CD4-positive, CD25-positive, alpha-beta regulatory T cell (primary cell): ENCODE measurements at places on chromosomes 3 and 15.

GRCh38 chr3:45042162-45042561 lies 16.1 kb downstream of the CLEC3B start:
- DNase-seq = no peak

- no peak for DNase-seq
Observed at GRCh38 chr3:180390313-180390712, 211.7 kb upstream of the TTC14 start.

DNA sequence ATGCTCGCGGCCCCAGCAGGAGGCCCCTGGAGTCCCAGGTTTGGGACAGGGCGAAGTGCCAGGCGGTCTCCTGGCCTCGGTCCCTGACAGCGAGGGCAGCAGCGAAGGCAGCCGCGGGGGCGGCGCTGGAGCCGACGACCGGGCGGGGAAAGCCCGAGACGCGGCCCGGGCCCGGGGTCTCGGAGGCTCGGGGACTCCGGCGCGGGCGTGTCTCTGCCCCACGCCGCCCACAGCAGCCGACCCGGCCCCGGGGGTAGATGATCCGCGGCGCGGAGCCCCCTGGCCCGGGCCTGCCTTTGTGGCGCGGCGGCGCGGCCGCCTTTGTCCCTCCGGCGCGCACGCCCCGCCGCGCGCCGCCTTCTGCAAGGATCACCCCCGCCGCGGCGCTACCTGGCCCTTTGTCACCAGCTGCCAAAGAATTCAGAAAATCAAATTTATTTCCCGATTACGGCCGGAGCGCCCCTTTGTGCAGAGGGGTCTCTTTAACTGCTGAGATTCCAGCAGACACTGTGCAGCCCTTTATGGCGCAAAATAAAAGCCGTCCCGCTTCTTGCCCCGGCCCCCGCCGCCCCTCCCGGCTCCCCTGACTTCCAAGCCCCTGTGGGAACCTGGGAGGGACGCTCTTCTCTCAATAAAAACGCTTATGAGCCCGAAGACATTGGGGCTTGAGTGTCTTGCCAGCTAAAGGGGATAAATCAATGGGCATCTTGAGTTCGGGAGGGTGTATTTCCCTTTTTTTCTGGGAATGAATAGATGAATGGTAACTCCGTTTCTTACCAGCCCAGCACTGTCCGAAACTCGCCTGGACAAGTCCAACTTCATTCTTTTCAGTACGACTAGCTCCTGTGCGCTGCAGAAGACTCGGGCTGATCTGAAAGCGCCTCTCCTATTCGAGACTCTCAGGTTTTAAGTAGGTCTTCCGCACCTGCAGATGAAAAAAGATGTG lies 68.4 kb downstream of the HES1 start:
- no peak for DNase-seq

- no peak for DNase-seq
Observed at GRCh38 chr15:65326117-65326526, 21.6 kb downstream of the RNU5B-1 start.

DNA sequence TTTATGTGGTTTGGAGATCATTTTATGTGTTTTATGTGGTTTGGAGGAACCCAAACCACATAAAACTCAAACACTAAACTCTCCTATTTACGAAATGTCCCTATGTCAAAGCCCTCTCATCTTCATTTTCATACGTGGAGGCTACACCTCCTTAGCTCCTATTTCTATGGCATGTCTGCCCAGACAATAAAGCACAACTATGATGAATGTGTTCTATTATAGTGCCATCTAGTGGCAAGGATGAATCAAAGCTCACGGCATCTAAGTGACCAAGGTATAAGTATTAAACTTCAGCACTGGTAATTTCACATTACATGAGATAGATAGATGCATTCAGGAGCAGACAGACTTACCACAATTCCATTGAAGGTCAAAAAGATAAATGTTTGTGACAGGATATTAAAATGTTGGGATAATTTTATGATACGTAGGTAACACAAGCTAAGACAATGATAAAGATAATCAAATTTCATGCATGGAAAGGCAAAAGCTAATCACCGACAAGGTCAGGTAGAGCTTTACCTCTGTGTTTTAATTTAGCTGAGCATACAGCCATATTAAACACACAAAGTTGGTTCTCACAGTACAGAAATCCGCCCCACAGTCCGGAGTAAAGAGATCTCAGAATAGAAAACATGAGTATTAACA lies 130.6 kb upstream of the FHIT start:
- DNase-seq = peak; percentile 62

GRCh38 chr15:48965972-48966371 lies 2.3 kb upstream of the SHC4 start:
- DNase-seq = no peak

DNA sequence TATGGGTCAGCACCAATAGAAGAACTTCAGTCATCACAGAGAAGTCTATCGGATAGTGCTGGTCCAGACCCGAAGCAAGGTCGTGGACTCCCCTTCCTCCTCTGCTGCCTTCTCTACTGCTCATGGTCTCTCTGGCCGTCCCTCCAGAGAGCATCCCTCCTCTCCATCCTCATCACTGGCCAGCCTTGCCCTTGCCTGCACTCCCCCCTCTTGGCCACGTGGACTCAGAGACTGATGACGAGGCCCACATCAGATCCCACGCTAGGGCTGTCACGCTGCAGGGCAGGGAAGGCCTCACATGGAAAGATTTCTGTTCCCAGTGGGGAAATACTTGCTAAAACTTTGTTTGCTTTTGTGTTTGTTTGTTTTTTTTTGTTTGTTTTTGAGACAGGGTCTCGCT lies 35.3 kb downstream of the IGDCC3 start:
- DNase-seq = no peak

- no peak for DNase-seq
Observed at GRCh38 chr3:112744825-112745566, 101.7 kb downstream of the CD200R1L start.

GRCh38 chr3:155702745-155703591 lies 41.9 kb downstream of the PLCH1 start:
- DNase-seq = no peak

- DNase-seq = no peak
Observed at GRCh38 chr15:72070817-72071447, 47.0 kb downstream of the MYO9A start.

GRCh38 chr15:93913871-93914270 lies 317.5 kb upstream of the MCTP2 start:
- no peak for DNase-seq
